CD4-positive, alpha-beta T cell (primary cell): ENCODE measurements at places on chromosomes 13 and 19.

- DNase-seq, result no peak
These were observed 1.8 kb upstream of the MED4 start for GRCh38 chr13:48096670-48097069.

DNA sequence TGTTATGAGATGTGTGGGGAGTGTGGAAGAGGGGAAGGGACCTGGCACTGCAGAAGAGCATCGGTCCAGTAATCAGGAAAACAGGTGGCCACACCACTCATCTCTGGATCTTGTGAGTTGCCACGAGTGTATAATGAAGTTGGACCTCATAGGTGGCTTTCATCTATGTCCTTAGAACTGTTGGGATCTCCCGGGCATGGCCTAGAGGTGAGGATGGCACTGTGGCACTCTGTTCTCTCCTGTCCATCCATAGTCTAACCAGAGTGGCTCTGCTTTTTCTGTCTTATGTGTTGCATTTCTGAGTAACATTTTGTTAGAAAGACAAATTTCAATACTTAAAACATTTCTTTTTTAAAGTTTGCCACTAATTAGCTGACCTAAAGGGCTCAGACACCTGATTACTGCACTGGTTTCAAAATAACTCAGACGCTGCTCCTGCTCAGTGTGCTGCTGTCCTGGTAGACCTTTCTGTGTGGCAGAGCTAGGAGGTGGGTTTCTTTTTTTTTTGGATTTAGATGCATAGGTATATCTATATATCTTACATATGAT is 5.5 kb downstream of the CNMD start:
- DNase-seq, result no peak

DNA sequence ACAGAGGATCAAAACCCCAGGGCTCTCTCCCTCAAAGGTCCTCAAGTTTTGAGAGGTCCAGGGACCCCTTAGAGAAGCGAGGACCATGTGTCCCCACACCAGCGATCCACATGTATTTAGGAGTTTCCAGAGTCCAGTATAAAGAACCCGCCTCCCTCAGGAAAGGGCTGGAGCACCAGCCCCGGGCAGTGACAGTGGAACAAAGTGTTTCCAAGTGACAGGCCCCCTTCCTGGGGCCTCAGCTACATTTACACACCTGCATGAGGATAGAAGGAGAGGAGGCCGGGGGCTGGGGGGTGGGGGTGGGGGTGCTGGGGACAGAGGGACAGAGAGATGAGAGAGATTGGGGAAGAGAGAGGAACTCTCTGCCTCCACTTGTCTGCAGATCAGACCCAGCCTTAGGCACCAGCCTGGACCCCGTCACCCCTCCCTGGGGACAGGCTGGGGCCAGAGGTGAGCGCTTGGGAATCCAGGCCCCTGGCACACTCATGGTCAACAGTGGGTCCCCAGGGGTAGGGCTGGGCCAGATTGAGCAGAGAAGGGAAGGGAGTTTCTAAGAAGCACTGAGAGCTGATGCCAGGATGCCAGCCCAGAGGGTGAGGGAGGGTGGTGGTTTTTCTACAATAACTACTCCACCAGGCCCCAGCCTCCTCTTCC is 802 bp downstream of the BCAM start:
- no peak for DNase-seq

- peak; percentile 98 for DNase-seq
These were observed at the start of gene CLPTM1 for GRCh38 chr19:44954649-44955504. Gene CLPTM1, plus strand, starts transcription at chr19:44955380. Its CDS starts 16 bp downstream, at chr19:44955396.

DNA sequence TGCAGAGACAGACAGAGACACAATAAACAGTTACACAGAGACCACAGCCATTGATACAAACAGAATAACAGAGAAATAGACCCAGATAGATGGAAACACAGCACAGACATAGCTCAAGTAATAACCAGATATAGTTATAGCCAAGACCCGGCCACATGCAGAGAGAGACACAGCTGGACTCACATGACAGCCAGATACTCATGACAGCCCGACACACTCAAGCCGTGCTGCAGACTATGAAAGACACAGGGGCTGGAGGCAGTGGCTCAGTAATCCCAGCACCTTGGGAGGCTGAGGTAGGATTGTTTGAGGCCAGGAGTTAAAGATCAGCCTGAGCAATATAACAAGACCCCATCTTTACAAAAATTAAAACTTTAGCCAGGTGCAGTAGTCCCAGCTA is 1.6 kb upstream of the DENND1C start:
- no peak for DNase-seq

DNA sequence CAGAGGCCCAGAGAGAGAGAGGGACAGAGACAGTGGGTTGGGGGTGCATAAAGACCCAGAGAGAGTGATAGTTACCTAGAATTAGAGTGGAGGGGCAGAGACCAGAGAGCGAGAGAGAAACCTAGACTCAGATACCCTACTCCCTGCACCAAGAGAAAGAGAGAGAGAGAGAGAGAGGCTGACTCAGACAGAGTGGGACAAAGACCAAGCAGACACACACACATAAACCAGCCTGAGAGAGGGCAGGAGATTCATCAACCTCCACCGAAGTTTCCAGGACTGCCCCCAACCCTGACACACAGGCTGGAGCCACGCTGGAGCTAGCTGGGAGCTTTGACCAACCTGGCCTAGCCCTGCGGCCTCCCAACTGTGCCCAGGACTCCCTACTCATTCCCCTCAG is 12.9 kb downstream of the SYT3 start:
- no peak for DNase-seq

GRCh38 chr19:52028027-52028779 is at the start of gene ZNF614:
Gene ZNF614, minus strand, starts transcription at chr19:52028379. Its CDS starts 2,634 bp downstream, at chr19:52025745.
- DNase-seq, result peak; percentile 83

GRCh38 chr19:15180451-15181390 is 20.1 kb downstream of the NOTCH3 start:
- DNase-seq, result no peak

- no peak for DNase-seq
These were observed 235.3 kb downstream of the KLF12 start for GRCh38 chr13:73898899-73899298.

- no peak for DNase-seq
These were observed 357 bp downstream of the RPS11 start for GRCh38 chr19:49496574-49497008.

- no peak for DNase-seq
These were observed 531.9 kb downstream of the KLF12 start for GRCh38 chr13:73602295-73602694.

GRCh38 chr13:24493356-24493755 is 19.2 kb downstream of the PARP4 start:
- DNase-seq, result no peak

DNA sequence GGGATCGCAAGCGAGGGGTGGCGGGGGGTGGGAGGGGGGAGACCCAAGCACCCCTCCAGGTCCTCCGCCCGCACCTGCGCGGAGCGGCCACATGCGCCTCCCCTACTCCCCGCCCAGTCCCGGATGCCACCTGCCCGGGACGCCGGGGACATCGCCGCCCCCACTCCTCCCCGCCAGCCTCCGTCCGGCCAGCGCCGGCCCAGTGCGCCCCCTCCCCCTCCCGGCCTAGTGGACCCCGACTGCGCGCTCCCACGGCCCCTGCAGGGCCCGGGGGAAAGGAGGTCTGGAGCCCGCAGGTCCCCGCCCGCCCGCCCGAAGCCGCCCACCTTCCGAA is 263 bp downstream of the RHPN2 start:
- no peak for DNase-seq

GRCh38 chr13:102650444-102650843 is 44.4 kb downstream of the METTL21C start:
- no peak for DNase-seq

DNA sequence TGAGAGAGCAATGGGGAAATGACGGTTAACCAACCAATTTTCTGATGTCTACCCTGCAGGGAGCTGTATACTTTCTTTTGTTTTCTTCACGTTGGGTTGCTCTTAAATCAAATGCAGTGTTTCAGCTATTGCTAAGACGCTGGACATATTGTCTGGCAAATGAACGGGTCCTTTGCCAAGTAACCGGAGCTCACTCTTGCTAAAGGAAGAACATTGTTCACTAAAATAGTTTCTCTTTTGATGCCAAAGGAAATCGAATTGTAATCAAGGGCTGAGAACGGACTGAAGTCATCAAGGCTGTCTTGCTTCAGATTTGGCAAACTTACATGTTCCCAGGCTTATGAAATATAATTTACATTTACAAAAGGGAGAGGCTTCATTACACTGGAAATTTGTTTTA is 142.3 kb upstream of the ARGLU1 start:
- no peak for DNase-seq

DNA sequence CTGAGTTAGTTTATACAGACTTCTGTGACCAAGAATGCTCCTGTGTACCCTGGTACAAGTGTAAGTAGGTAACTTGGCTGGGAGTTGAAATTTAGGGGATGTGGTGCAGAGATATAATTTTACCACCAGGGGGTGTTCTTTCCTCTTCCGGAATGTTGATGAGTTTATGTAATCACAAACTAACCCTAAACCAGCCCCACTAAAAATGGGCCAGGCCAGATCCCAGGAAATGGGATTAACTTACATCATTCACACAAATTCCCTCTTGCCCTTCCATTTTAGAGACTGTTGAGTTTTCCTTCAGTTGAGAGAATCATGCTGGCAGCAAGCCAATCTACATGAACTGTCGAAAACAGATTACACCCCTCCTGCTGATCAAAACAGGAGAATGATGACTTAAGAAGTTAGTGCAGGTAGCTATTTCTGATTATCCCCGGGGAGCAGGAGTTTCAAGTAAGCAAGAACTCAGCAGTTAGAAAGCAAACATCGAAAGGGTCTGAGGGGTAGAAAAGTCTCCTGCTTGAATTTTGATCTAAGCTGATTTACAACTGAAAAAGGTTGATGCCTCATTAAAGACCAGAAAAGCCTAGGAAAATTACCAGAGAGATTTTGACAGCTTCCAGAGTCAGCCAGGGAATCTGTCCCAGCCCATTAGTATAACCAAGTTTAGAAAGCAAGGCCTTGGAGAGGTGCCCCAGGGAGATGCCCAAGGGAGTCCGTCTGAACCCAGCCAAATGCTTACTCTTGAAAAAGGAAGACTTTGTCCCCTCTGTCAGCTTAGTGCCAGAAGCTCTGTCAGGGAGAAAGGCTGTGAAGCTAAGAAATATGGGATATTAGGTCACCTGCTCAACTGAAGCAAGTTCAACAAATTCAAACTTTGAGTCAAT is 32.3 kb upstream of the MED4 start:
- DNase-seq, result peak; percentile 39

GRCh38 chr13:71149498-71150363 is 717.3 kb downstream of the DACH1 start:
- DNase-seq, result no peak

DNA sequence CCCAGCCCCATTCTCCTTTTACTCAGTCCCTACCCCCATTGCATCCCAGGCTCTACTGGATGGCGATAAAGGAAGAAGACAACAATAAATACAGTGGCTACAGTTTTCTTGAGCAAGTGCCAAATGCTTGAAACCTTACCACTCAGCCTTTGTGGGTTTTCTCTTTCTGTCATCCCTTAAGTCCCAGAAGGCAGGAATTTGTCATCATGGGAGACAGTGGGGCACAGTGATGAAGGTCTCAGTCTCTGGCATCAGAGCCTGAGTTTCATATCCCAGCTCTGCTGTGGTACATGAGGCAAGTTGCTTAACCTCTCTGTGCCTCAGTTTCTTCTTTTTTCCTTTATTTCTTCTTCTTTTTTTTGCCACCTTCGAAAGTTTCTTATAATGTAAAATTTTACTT is 5.1 kb upstream of the COMP start:
- no peak for DNase-seq

GRCh38 chr19:43468354-43469159 is 3.1 kb upstream of the LYPD3 start:
- DNase-seq, result no peak

- no peak for DNase-seq
These were observed 151.9 kb downstream of the SHISA2 start for GRCh38 chr13:25899952-25900351.

GRCh38 chr13:81314461-81314860 is 973.5 kb upstream of the SPRY2 start:
- DNase-seq, result no peak

GRCh38 chr13:102580552-102581169 is 16.1 kb upstream of the TPP2 start:
- DNase-seq, result peak; percentile 83

- DNase-seq, result no peak
These were observed 614 bp upstream of the PNMA8A start for GRCh38 chr19:46471811-46472543.

- DNase-seq, result no peak
These were observed 10.7 kb downstream of the MZT1 start for GRCh38 chr13:72716776-72717175.

DNA sequence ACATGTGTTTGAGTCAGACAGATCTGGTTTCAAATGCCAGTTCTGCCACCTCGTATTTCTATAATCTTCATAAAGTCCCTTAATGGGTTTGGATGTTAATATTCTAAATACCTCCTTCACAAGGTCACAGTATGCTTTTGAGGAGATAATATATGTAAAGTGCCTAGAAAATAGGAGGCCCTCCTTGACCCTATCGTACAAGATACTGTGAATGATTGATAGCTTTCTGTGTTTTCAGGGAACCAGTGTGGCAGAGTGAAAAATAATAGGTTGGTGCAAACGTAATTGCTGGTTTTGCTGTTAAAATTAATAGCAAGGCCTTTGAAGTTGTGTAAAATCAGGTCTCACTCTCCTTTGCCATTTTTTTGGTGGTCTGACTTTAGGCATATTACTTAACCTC is 77.5 kb upstream of the SCEL start:
- DNase-seq, result no peak

DNA sequence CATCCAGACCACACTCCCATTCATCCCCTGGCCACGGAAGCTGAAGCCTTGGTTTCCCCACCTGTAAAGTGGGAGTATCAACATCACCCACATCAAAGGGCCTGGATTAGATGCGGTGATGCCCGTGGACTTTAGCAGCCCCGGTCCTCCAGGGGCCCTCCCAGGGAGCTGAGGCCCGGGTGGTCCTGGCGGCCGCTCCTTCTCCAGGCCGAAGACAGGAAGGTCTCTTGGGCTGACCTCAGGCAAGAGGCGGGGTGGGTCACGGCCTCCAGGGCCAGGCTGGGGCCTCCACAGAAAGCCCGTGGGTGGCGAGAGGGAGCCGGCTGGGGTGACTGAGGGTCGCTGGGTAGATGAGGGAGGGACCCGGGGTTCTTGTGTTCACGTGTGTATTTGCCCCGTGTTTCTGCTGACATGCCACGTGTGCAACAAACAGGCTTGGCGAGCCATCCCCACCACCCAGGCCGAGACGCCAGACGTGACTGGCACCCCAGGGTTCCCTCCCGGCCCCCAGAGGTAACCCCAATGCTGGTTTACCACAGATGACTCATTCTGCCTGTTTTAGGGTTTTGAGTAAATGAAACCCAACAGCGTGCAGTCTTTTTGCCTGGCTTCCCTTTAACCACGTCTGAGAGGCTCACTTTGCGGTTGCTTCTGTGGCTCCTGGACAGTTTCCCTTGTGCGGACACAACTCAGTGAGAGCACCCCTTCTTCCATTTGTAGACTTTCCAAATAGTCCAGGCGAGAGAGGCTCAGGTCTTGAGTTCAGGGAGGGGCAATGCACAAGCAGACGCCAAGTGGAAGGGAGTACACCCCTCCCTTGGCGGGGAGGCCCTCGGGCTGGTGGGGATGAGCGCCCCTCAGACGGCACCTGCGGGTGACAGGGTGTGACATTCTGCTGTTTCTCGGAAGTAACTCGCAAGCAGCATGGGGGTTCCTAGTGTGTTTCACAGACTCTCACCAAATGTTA is 42.9 kb downstream of the C13orf46 start:
- no peak for DNase-seq
